Stimulated activated CD4-positive, alpha-beta T cell treated with anti-CD3 and anti-CD28 coated beads, TNF-alpha, amount 100 ng/mL, for 48 hours (primary cell): ENCODE measurements at places on chromosomes 11 and 22.

GRCh38 chr11:120610111-120610510 lies 98.6 kb downstream of the GRIK4 start:
- no peak for DNase-seq

DNA sequence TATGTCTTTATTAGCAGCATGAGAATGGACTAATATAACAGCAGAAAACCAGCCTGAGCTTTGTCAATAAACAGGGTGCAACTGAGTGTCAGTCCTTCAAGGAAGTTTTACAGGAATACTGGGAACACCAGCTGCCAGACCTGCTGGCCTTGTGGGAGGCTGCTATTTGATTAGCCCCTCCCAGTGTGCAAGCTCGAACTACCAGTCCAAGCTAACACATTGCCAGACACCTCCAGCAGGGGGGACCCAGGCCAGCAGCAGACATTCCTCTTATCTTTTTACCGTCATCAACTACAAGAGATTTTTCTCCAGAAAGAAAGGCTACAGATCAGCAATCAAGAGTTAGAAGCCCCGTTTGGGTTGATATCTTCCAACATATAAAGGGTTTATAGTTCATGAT lies 942.8 kb upstream of the TENM4 start:
- no peak for DNase-seq

DNA sequence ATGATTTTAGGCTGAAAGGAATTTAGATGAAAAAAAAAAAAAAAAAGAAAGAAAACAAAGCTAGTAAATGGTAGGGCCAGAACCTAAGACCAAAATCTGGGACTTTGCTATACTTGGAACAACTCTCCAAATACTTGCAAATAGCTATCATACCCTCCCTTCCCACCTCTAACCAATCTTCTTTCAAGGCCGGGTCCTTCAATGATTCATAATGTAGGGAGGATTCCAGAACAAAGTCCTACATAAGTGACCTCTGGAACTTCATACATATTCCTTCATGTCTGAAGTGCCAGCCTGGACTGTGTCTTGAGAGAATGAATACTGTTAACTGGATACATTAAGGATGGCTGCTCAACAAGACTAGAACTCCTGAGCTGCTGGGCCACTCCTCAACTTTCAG lies 9.9 kb downstream of the STK33 start:
- no peak for DNase-seq

- DNase-seq, result no peak
Observed at GRCh38 chr22:45104313-45104712, 59.4 kb upstream of the NUP50 start.

- no peak for DNase-seq
Observed at GRCh38 chr11:116209255-116209654, 563.5 kb downstream of the BUD13 start.

- no peak for DNase-seq
Observed at GRCh38 chr11:102879801-102880200, 5.0 kb upstream of the MMP12 start.

GRCh38 chr11:66017321-66017720 lies 5.5 kb downstream of the CST6 start:
- no peak for DNase-seq

DNA sequence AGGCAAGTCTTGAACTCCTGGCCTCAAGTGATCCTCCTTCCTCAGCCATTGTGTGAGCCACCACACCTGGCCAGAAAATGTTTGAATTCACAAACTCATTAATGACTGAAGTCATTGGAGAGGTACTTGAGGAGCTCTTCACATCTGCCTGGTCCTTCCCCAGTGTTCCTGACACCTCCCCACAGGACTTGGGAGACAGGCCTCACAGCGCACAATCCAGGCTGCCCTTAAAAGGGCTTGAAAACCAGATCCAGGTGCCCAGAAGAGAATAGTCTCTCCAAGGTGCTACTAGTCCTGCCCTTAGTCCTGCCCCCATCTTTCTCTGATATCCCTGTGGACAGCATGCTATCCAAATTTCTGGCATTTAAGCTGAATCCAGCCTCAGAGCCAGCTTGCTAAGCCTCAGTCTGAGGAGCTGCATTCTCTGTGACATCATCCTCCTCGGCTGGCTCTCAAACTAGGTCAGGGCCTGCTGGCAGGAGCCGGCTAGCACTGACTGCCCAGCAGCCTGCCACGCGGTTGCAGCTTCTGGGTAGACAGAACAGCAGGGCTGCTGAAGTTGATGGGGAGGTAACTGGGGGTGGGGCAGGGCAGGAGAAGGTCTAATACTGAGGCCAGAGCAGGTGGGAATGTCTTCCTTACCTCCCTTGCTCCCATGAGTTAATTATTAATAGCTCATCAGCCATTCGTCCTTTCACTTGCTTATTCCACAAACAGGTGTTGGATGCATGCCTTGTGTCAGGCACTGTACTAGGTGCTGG lies 35.3 kb upstream of the NECTIN1 start:
- DNase-seq, result no peak

GRCh38 chr11:30567120-30567519 lies 19.0 kb downstream of the MPPED2 start:
- DNase-seq, result no peak
